Progenitor cell of endocrine pancreas (in vitro differentiated cells): ENCODE measurements at places on chromosomes 7 and 10. TPM values are rescaled to one million over a fixed set of nuclear protein-coding genes. Genes with fewer than 3 reads are reported as not detected.

- no peak for DNase-seq
- peaks cover 11% of the 10 kb centered on the region for H3K27me3 ChIP-seq
- H3K4me3 ChIP-seq: peak overlapping the region; percentile 91
- peaks cover 7% of the 10 kb centered on the region for H3K4me1 ChIP-seq
- H3K27ac ChIP-seq: peak overlapping the region; percentile 96
These were observed 663 bp downstream of the VPS37D start for GRCh38 chr7:73668103-73668885.

DNA sequence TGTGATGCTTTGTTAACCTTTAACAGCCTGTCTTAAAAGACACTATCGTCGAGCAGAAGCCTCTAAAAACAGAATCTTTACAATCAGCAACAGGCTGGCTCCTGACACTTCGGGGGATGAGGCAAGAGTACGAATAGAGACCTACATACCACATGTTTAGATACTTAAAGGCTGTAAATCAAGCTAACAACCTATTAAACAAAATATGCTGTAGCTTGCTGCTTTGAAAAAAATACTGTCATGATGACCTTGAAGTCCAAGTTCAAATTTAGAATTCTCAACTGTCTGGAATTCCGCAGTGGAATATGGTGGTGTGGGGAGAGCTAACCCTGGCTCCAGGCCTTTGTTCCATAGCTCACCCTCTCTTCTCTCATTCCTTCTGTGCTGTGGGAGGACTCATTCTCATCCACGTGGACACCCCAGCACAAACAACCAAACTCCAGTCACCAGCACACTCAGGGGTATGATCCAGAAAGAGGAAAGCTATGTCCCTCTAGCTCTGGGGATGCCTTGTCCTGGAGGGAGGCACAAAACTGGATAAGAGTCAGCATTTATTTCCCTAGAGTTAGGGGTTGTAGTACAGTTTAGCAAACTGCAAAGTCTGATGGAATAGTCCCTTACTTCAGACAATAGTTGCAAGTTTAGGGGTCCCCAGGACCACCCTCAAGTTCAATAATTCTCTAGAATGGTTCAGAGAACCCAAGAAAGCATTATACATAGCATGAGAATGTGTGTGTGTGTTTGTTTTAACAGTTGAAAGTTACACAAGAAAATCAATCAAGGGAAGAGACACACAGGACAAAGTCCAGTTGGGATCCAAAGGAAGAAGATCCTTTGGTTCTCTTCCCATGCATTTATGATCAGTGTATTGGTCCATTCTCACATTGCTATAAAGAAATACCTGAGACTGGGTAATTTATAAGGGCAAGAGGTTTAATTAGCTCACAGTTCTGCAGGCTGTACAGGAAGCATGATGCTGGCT lies 196.1 kb upstream of the SVIL start:
- H3K27me3 ChIP-seq: peaks cover 24% of the 10 kb centered on the region
- no peaks in the 10 kb centered on the region for H3K36me3 ChIP-seq
- no peak overlapping the region for H3K27ac ChIP-seq
- DNase-seq: no peak
- no peak overlapping the region for H3K4me3 ChIP-seq

GRCh38 chr7:55133630-55134358 lies 115.0 kb downstream of the EGFR start:
- H3K36me3 ChIP-seq: peaks cover 1% of the 10 kb centered on the region
- H3K27ac ChIP-seq: peak overlapping the region; percentile 31
- H3K4me3 ChIP-seq: no peak overlapping the region
- no peak for DNase-seq
- H3K4me1 ChIP-seq: peaks cover 6% of the 10 kb centered on the region
- H3K27me3 ChIP-seq: no peaks in the 10 kb centered on the region

- H3K36me3 ChIP-seq: no peaks in the 10 kb centered on the region
- DNase-seq: peak; percentile 41
- H3K4me1 ChIP-seq: peaks cover 18% of the 10 kb centered on the region
- H3K27me3 ChIP-seq: no peaks in the 10 kb centered on the region
- peak within 1 kb of the TSS; percentile 88 for H3K4me3 ChIP-seq
- peak within 1 kb of the TSS; percentile 99 for H3K27ac ChIP-seq
These were observed at the start of gene CRPPA for GRCh38 chr7:16421333-16422102. CRPPA (minus strand) TSS chr7:16421538; CDS start chr7:16421322, 216 bp downstream.

GRCh38 chr10:930625-931325 lies 730 bp downstream of the LARP4B start:
- peak overlapping the region; percentile 98 for H3K27ac ChIP-seq
- peak overlapping the region; percentile 92 for H3K4me3 ChIP-seq
- peaks cover 3% of the 10 kb centered on the region for H3K36me3 ChIP-seq
- peaks cover 39% of the 10 kb centered on the region for H3K4me1 ChIP-seq
- no peaks in the 10 kb centered on the region for H3K27me3 ChIP-seq
- DNase-seq: peak; percentile 47

DNA sequence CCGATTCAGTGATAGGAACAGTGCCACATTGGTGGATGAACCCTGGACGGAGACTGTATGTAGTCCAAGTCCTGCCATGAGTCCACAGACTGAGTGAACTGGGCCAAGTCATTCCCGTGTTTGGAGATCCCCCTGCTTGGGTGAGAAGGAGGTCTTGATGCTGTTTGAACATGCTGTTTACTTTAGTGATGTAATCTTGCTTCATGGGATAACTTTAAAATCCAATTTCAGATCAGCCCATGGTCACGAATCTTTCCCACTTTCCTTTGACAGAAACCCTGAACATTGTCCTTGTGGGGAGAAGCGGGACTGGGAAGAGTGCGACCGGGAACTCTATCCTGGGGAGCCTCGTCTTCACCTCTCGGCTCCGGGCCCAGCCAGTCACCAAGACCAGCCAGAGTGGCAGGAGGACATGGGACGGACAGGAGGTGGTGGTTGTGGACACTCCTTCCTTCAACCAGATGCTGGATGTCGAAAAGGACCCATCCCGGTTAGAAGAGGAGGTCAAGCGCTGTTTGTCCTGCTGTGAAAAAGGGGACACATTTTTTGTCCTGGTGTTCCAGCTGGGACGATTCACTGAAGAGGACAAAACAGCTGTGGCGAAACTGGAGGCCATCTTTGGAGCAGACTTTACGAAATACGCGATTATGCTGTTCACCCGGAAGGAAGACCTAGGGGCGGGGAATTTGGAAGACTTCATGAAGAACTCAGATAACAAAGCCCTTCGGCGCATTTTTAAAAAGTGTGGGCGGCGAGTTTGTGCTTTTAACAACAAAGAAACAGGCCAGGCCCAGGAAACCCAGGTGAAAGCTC lies 26.6 kb downstream of the GIMAP8 start:
- no peak for DNase-seq
- no peak overlapping the region for H3K27ac ChIP-seq
- H3K4me1 ChIP-seq: no peaks in the 10 kb centered on the region
- peaks cover 7% of the 10 kb centered on the region for H3K27me3 ChIP-seq
- no peaks in the 10 kb centered on the region for H3K36me3 ChIP-seq
- H3K4me3 ChIP-seq: no peak overlapping the region

DNA sequence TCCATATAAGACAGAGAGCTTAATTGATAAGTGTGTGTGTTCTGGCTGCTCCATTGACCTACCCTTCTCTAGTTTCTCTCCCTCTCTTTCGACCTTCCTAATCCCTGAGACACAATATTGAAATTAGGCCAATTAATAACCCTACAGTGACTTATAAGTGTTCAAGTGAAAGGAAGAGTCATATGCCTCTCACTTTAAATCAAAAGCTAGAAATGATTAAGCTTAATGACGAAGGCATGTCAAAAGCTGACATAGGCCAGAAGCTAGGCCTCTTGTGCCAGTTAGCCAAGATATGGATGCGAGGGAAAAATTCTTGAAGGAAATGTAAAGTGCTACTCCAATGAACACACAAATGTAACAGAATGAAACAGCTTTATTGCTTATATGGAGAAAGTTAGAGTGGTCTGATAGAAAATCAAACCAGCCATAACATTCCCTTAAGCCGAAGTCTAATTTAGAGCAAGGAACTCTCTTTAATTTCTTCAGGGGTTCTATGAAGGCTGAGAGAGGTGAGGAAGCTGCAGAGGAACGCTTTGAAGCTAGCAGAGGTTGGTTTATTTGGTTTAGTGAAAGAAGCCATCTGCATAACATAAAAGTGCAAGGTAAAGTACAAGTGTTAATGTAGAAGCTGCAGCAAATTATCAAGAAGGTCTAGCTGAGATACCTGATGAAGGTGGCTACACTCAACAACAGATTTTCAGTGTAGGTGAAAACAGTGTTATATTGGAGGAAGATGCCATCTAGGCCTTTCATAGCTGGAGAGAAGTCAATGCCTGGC lies 53.8 kb downstream of the ST7 start:
- no peak overlapping the region for H3K4me3 ChIP-seq
- no peak overlapping the region for H3K27ac ChIP-seq
- H3K27me3 ChIP-seq: no peaks in the 10 kb centered on the region
- peaks cover 10% of the 10 kb centered on the region for H3K4me1 ChIP-seq
- no peaks in the 10 kb centered on the region for H3K36me3 ChIP-seq

DNA sequence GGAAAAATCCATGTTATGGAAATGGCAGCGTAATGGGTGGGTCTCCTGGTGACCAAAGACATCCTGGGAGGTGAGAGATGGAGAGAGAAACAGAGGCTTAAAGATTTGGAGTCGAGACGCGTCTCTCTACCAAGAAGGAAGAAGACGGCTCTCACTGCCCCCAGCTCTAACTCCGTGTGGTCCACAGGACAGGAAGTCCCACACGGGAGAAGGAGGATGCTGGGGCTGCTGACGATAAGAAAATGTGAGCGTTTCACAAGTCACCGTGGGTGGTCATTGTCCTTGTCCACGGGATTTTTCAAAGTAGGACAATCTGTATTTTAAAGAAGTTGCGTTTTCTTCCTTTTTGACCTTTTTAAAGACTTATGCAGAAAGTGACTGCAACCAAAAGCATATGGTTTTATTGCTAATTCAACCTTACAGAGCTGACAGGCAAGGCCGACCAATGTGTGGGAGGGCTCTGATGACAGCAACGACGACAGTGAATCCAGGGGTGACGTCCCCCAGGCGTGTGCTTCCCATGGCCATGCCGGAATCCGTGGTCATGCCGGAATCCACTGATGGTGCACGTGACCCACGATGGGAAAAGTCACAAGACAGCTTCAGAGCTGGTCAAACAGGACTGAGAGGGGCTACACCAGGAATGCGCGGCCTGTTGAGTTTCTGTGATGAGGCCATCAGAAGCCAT lies 341.2 kb downstream of the PTPRN2 start:
- H3K27me3 ChIP-seq: no peaks in the 10 kb centered on the region
- H3K4me3 ChIP-seq: no peak overlapping the region
- no peaks in the 10 kb centered on the region for H3K4me1 ChIP-seq

GRCh38 chr10:23318359-23318758 lies 26.2 kb downstream of the C10orf67 start:
- DNase-seq: no peak

The AKR1C8 gene
- total RNA-seq: not detected in 2 replicates

The ZCCHC24 gene
- total RNA-seq: 1.3 and 1.6 TPM in 2 replicates

The STK31 gene
- 1.3 and 1.6 TPM in 2 replicates for total RNA-seq

The MGMT gene
- 13.6 and 17.3 TPM in 2 replicates for total RNA-seq
